Daoy (cell line): ENCODE measurements at places on chromosomes 1 and 21. TPM values are rescaled to one million over a fixed set of nuclear protein-coding genes. Genes with fewer than 3 reads are reported as not detected.

GRCh38 chr1:210937846-210938245, 196.1 kb downstream of the KCNH1 start:
- DNase-seq, result peak; percentile 17

DNA sequence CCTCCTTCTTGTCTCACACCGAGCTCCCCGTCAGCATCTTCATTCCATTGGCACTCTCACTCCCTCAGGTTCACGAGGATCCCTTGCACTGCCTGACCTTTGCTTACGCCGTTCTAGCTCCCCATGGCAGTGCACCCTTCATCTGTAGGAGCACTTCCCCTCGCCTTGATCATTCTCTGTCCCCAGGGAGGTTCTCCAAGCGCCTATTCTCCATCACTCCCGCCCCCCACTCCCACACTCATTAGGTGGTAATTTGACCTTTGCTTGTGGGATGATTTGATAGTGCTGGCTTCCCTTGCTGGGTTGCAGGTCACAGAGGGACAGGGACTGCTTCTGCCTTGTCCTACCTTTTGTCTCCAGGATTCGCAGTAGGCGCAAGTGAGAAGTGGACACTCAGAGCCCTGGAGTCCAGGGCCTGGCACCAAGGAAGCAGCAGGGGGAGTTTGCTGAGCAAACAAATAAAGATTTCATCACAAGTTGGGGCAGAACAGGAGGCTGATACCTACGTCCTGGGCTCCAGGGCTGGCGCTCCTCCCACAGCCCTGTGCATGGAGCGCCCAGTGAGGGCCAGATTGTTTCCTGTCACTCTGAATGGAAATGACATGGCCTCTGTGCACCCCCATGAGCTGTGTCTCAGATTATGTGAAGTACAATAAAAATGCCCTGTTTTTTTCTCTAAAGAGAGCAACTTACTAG, 82.0 kb upstream of the RUNX3 start:
- no peak for DNase-seq

GRCh38 chr21:39707316-39707715, 37.7 kb upstream of the IGSF5 start:
- no peak for DNase-seq

DNA sequence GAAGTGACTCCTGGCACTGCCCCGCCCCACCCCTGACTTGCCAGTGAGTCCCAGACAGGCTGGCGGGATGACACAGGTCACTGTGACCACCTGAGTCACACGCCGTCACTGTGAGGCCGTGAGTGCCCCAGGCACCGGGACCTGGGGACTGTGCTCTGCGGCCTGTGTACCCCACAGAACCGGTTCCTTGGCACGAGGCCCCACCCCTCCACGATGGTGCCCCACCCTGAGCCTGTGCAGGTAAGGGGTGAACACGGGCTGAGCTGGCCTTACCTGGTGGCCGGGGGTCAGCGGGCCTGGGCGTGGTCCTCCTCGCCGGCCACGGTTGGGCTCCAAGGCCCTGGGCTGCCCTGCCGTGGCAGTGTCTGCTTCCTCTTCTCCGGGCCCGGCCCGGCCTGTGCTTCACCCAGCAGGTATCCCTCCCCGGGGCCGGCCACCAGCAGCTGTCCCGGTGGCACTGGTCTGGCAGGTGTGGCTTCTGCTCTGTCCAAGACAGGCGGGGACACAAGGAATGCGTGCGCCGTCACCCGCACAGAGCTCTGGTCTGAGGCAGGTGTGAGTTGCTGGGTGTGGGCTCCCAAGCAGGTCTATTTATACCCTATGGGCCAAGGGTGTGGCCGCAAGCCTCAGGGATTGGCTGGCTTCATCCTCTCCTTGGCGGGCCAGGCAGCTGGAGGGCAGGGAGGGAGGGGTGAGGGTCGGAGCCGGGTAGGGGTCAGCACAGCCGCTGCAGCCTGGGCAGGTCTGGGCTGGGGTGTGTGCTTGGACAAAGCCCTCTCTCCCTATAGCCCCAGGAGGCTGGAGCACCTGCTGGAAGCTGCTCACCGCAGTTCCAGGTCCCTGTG, at the start of gene RNF223:
Gene RNF223, minus strand, starts transcription at position 564 of the 845 bp plus-strand sequence. CDS start 1,740 bp downstream, outside the sequence.
- DNase-seq, result no peak

- DNase-seq, result no peak
Measured at GRCh38 chr1:178993559-178993958, 32.1 kb upstream of the FAM20B start.

DNA sequence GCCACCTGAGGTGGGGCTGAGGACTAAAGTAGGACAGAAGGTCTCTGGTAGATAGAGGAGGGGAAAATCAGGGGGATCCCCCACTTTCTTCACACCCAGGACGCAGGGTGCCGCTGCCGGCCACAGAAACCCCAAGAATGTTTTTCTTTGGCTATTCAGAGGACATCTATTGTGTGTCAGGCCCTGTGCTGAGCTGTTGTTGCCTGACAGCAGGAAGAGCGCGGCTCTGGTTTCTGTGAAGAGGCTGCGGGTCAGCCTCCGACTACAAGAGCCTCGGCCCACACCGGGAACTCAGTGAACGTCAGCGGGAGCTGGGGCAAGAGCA, 407 bp upstream of the PIGV start:
- DNase-seq, result peak; percentile 74

DNA sequence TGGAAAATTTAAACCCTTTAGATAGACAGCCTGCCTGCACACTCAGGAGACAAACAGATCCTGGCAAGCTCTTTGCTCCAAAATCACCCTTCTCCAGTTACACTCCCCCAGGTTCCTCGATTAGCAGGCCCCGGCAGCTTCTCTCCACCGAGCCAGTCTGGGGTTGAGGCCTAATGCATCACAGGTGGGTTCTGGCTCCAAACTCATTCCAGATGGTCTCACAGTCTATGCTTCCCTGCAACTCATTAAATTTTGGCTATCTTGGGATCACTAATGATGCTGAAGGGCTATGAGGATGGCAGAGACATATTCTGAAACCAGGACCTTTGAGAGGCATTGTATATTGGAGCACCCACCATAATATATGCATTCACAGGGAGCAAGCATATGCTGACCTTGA, 559.8 kb upstream of the USP24 start:
- no peak for DNase-seq

DNA sequence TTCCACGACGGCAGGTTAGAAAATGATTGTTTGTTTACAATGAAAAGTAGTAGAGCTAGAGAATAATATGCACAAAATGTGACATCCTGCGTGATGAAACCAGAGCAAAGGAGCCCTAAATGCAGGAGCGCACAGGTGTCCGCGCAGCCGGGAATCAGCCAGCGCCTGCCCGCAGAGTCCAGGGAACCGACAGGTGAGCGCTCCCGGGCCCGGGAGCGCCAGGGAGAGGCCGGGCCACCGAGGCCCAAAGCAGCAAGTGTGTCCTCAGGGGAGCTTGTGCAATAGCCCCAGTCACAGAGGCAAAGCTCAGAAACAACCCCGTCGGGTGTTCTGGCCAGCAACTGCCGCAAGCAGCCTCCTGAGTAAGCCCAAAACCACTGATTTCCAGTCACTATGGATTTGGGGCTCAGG, 789 bp upstream of the GALE start:
- DNase-seq, result no peak

GRCh38 chr21:31778546-31778945, 46.6 kb upstream of the SCAF4 start:
- DNase-seq, result peak; percentile 42

DNA sequence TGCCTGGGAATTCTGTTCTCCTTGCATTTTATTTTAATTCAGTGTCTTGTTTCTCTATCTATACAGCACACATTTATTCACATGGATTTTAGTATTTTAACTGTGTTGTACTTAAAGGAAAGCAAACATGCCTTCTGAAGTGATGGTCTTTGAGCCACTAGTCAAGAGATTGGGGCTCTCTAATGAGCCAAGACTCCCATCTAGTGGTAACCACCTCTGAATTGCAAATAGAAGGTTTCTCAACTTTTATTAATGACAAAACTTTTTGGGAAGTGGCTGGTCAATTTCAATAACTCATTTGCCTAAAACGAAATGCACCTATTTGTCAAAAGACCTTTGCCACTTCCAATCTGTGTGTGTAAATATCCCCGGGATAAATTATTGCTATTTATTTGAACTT, 199.6 kb downstream of the LTN1 start:
- DNase-seq, result no peak

DNA sequence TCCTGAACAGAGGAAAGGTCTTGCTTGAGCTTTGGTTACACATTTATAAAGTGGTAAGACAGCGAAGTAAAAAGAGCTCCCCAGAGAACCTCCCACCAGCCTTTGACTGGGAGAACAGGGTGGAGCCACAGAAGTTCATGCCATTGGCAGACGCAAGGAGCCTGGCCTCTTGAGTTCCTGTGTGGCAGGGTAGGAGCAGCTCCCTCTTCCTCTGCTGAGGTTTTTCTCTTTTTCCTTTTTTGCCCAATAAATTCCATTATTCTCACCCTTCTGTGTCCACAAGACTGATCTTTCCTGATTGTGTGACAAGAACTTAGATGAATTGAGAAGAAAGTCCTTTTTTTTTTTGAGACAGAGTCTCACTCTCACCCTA, 4.3 kb downstream of the THEM4 start:
- DNase-seq, result no peak

DNA sequence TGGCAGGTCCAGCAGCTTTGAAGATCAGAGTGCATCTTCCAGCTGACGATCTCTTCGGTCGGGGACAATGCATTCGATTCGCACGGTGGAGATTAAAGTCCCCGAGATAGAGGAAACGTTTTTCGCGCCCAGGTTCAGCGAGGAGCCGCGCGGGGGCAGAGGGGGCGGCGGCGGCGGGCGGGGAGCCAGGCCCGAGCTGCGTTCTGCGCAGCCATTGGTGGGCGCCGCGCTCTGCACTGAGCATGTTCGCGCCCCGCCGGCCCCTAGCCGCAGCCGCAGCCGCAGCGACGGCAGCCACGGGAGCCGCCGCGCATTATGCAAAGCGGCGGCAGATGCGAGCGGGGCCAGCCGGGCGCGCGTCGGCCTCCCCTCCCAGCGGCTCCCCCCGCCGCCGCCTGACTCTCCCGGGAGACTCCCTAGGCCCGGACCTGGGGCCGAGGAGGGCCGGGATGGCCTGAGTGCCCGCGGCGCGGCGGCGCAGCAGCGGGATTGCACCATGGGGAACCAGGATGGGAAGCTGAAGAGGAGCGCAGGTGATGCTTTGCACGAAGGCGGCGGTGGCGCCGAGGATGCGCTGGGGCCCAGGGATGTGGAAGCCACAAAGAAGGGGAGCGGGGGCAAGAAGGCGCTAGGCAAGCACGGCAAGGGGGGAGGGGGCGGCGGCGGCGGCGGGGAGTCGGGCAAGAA, at the start of gene FMN2:
Gene FMN2, plus strand, starts transcription at position 270 of the 687 bp plus-strand sequence. Its CDS starts 227 bp downstream, at position 497.
- DNase-seq, result peak; percentile 77

DNA sequence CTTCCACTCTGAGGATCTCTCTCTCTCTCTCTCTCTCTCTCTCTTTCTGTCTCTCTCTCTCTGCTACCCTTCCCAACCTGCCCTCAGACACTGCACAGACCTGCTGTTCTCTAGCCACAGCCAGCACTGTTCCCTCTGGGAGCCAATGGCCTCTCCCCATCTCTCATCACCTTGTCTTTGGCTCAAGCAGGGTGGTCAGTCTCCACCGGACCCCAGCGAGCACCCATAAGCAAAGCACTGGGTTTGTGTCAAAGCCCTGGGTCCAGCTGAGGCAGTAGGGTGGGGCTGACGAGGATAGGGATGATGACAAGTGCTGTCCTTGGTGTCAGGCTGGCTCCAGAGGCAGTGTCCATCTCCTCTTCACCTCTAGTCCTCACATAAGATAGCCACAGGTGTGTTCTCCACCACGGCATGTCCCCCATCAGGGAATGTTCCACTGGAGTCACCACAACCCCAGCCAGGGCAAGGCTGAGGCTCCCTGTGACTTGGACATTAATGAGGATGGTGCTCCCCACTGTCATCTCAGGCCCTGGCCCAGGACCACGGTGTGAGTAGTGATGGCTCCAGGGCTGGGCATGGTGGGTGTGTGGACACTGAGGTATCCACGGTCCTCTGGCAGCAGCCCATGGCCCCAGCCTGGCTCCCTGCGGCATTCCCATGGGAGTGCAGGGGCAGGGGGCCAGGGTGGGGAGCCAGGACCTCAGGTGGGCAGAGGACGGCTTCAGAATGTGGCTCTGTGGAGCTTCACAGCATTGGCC, 8.4 kb upstream of the GOLT1A start:
- no peak for DNase-seq

GRCh38 chr1:24297187-24297851, 21.8 kb upstream of the GRHL3 start:
- DNase-seq, result no peak

DNA sequence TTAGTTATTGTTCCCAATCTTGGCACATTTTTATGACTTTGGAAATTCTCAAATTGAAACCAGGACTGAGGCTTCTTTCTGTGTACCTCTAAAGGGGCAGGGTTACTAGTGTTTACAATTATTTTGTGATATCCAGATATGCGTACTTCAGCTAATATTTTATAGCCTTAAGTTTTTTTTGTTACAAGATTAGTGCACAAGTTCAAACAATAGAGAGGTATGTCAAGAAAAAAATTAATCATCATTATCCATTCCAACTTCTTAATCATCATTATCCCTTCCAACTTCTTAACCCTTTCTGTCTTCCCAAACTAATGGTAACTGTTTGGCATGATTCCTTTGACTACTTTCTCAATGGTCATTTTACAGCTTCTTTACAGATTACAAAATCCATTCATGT, 272.9 kb upstream of the C1orf105 start:
- DNase-seq, result no peak

DNA sequence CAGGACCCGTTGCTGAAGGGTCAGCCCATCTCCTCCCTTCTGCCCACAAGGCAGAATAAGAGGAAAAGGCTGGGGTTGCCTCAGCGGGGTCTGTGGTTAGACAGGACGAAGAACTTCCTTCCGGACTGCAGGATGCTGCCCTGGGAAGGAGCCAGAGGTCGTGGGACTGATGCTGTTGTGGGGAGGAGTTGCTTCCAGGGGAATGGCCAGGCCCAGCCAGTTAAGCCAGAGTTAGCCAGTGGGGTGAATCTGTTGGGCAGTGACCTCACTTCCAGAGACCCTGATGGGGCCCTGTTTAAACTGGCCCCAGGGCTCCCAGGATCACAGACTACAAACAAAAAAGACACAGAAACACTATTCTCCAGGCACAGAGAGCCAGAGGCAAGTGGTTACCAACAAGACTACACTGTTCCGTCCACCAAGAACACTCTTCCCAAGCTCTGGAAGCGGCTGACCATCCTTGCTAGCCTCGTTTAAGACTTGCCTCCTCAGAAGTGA, 13.0 kb downstream of the FAM229A start:
- peak; percentile 42 for DNase-seq

DNA sequence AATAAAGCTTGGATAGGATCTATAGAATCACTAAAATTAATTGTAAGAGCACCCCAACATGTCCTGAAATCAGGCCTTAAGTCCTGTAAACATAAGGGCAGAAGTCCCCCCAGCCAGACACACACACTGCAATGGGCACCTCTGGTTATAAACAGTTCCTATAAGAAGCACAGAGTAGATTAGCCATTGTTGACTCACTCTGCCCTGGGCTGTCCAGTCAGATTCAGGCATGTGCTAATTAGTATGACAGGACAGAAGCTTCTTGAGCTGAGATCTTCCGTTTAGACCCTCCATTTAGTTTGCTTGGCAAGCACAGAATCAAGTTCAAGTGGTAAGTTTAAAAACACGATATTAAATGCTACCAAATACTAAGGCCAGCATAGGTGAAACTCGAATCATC, 11.8 kb upstream of the DENND1B start:
- DNase-seq, result peak; percentile 69

Gene SLC2A5
- not detected in 2 replicates for total RNA-seq

Gene RIIAD1
- not detected in 2 replicates for total RNA-seq

Gene LUZP1
- 24.3 and 30.2 TPM in 2 replicates for total RNA-seq

Gene CDA
- total RNA-seq, result 1.5 TPM in 1 of 2 replicates, not detected in the other

Gene KMO
- 0.17 and 17.1 TPM in 2 replicates for total RNA-seq

Gene TRIM67
- 0.17 TPM in 1 of 2 replicates, not detected in the other for total RNA-seq

Gene HNRNPR
- total RNA-seq, result 196 and 221 TPM in 2 replicates

Gene DIO1
- not detected in 2 replicates for total RNA-seq

Gene KRTAP10-4
- not detected in 2 replicates for total RNA-seq

Gene IFI6
- 12.7 and 20.3 TPM in 2 replicates for total RNA-seq
